Fibroblast of the aortic adventitia (primary cell): ENCODE measurements at places on chromosomes 3 and 15. TPM values are rescaled to one million over a fixed set of nuclear protein-coding genes. Genes with fewer than 3 reads are reported as not detected.

Gene SLC6A1
- total RNA-seq = not detected in 2 replicates

Gene CLSTN2
- 0.82 and 3.2 TPM in 2 replicates for total RNA-seq

Gene TLR9
- not detected in 2 replicates for total RNA-seq

Gene AVEN
- 17.2 and 26.8 TPM in 2 replicates for total RNA-seq

Gene VEPH1
- total RNA-seq = 27.4 and 152 TPM in 2 replicates

Gene CCR8
- not detected in 2 replicates for total RNA-seq

Gene GREM1
- 25.1 and 181 TPM in 2 replicates for total RNA-seq

Gene ECT2
- 13.1 and 70.8 TPM in 2 replicates for total RNA-seq

Gene EFHB
- total RNA-seq = 0.27 and 1.1 TPM in 2 replicates

Gene AP3B2
- total RNA-seq = 1.8 and 5.8 TPM in 2 replicates

Gene CNTN3
- 0.74 and 2.4 TPM in 2 replicates for total RNA-seq

Gene MASP1
- 4.8 and 19.2 TPM in 2 replicates for total RNA-seq

Gene LRRN1
- total RNA-seq = 1.7 TPM in 1 of 2 replicates, not detected in the other

Gene POPDC2
- 0.27 and 1.6 TPM in 2 replicates for total RNA-seq

Gene AADAC
- total RNA-seq = 23.3 and 138 TPM in 2 replicates

Gene GOLGA6L10
- total RNA-seq = 0.45 and 0.49 TPM in 2 replicates

Gene RABL3
- total RNA-seq = 10.0 and 18.3 TPM in 2 replicates

Gene UROC1
- not detected in 2 replicates for total RNA-seq

Gene CTXN2
- not detected in 2 replicates for total RNA-seq

Gene PP2D1
- total RNA-seq = not detected in 2 replicates

Gene CDHR4
- 0.09 TPM in 1 of 2 replicates, not detected in the other for total RNA-seq

Gene SEMA3G
- total RNA-seq = 0.49 TPM in 1 of 2 replicates, not detected in the other

Gene MAPK6
- 32.3 and 74.9 TPM in 2 replicates for total RNA-seq

Gene CRYGS
- total RNA-seq = 1.3 TPM in 1 of 2 replicates, not detected in the other

Gene POLQ
- total RNA-seq = 0.49 and 10.1 TPM in 2 replicates

Gene ACKR4
- total RNA-seq = 11.4 and 175 TPM in 2 replicates

Gene ERICH6
- total RNA-seq = 0.18 and 0.41 TPM in 2 replicates

Gene BHLHE40
- 22.9 and 36.1 TPM in 2 replicates for total RNA-seq

Gene CKMT1B
- not detected in 2 replicates for total RNA-seq
